Immature natural killer cell (primary cell): ENCODE measurements at places on chromosomes 1 and 21. TPM values are rescaled to one million over a fixed set of nuclear protein-coding genes. Genes with fewer than 3 reads are reported as not detected.

IRF6 gene
- polyA plus RNA-seq, result not detected

GRCh38 chr1:6246497-6247467, 2.8 kb downstream of the HES3 start:
- peak; percentile 74 for DNase-seq

- no peak for DNase-seq
Observed at GRCh38 chr1:180646093-180646492, 14.3 kb downstream of the XPR1 start.

DNA sequence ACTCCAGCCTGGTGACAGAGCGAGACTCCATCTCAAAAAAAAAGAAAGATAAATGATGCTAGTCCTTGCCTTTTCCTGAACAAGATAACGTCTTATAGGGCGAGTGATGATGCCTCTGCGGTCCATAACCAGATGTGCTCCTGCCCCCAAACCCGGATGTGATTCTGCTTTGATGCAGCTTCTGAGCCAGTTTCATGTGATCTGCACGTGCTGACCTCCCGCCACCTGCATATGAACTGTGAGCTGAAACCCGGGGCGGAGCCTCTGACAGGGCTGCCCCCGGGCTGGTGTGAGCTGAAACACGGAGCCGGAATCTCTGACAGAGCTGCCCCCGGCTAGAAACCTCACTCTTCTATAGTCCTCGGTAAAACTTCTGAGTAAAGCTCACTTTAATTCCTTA, 1.3 kb downstream of the KRTAP12-4 start:
- no peak for DNase-seq

MFSD2A gene
- 0.29 TPM for polyA plus RNA-seq

DNA sequence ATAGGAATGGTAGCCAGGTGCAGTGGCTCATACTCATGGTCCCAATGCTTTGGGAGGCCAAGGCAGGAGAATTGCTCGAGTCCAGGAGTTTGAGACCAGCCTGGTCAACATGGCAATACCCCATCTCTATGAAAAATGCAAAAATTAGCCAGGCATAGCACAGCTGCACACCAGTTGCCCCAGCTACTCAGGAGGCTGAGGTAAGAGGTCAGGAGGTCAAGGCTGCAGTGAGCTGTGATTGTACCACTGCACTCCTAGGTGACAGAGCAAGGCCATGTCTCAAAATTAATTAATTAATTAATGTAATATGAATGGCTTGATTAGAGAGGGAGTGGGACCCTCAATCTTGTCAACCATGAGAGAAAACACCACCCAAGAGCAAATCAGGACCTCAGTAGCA, 198.7 kb upstream of the DUSP10 start:
- no peak for DNase-seq

- no peak for DNase-seq
Observed at GRCh38 chr1:209513226-209513625, 70.3 kb upstream of the CAMK1G start.

CDC20 gene
- polyA plus RNA-seq, result 3.0 TPM

URB2 gene
- 1.5 TPM for polyA plus RNA-seq

- no peak for DNase-seq
Observed at GRCh38 chr1:178498896-178499675, 2.3 kb upstream of the CLEC20A start.

ATF6 gene
- 11.0 TPM for polyA plus RNA-seq

GRCh38 chr1:112991402-112992120, 35.6 kb upstream of the SLC16A1 start:
- no peak for DNase-seq

DNA sequence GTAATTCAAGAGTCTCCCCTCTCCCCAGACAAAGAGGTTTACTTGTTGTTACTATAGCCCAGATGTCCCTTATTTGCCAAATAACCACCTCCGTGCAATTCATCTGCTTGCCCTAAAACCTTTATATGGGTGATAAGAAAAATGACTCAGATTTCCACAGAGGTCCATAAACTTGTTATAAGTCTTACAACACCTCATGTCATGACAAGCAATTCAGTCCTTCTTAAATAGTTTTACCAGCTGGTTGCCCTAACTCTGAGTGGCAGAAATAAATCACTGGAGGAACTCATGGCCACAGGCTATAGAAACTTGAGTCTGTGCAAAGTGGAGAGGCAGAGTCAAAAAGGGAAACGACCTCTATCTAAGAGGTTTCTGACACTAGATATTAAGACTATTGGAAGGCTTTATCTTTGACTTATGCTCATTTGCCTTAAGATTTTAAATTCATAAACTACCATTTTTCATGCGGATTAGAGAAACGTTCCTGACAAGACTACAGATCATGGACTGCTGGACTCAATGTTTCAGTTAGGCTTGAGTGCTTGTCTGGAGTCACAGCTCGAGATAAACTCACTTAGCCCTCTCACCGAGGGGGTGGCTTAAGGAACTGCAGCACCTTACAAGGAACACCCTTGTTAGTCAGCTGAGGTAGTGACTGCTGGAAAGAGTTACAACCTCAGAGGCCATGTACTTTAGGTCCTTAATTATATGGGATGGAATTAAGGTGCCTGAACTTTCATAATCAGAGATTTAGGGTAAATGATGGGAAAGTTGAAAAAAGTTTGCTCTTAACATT, 662.5 kb upstream of the USP24 start:
- no peak for DNase-seq

CACNA1E gene
- not detected for polyA plus RNA-seq

- no peak for DNase-seq
Observed at GRCh38 chr1:12496154-12496961, 121.7 kb downstream of the DHRS3 start.

DNA sequence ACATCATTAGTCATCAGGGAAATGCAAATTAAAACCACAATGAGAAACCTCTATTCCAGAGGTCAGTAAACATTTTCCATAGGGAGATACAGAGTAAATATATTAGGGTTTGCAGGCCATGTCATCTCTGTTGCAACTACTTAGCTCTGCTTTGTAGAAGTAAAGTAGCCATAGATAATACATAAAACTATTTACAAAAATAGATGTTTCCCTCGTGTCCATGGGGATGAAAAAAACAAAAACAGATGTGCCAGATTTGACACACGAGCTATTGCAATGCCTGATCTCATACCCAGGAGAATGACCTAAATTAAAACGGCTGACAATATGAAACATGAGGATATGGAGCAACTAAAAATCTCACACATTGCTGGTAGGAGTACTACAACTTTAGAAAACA, 17.3 kb downstream of the LTN1 start:
- DNase-seq, result no peak

- DNase-seq, result no peak
Observed at GRCh38 chr1:82464362-82465001, 663.7 kb downstream of the ADGRL2 start.

DNA sequence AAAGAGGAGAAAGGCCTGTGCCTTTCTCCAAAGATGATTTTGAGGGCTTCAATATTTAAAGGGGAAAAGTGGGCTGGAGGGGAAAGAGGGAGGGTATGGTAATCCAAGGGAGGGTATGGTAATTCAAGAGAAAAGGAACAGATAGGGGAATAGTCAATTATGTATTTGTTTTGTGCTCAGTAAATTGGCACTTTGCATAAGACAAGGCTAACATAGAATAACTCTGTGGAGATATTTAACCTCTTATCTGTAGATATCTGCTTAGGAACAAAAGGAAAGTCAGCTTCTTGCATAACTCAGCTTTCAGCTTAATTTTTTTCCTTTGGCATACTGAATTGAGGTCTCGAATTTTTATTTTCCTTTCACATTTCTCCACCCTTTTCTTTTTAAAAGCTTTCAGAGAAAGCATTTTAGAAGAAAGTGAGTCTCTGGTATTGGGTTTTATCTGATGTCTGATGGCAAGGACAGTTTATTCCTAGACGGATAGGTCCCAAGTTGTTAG, 119.9 kb upstream of the F3 start:
- DNase-seq, result no peak

DNA sequence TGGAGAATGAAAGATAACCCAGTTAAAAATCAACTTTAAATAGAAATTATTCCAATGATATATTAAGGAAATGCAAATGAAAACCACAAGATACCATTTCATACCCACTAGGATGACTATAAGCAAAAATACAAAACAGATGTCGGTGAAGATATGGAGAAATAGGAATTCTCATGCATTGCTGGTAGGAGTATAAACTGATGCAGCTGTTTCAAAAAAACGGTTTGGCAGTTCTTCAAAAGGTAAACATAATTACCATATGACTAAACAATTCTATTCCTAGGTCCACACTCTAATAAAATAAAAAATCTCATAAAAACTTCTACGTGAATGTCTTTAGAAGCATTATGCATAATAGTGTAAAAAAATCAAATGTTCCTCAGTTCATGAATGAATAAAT, 763.3 kb upstream of the BRINP3 start:
- DNase-seq, result no peak

GRCh38 chr1:175197531-175197930, 5.0 kb upstream of the KIAA0040 start:
- no peak for DNase-seq

DNA sequence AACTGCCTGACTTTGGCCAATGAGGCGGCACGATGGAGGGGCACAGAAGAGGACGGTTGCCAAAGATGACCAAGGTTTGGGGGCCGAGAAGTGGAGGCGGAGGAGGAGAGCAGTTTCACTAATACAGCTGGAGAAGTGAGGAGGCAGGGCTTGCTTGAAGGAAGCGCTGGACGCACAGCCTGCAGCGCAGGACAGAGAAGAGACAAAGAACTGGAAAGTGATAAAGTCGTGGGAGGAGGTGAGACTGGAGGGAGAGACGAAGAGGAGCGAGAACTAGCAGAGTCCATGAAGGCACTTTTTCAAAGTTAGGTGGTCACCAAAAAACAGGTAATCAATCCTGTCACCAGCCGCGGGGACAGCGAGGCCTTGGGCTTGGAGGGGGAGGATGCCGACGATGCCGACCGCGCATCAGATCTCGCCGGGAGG, 771 bp downstream of the PACC1 start:
- DNase-seq, result no peak

DNA sequence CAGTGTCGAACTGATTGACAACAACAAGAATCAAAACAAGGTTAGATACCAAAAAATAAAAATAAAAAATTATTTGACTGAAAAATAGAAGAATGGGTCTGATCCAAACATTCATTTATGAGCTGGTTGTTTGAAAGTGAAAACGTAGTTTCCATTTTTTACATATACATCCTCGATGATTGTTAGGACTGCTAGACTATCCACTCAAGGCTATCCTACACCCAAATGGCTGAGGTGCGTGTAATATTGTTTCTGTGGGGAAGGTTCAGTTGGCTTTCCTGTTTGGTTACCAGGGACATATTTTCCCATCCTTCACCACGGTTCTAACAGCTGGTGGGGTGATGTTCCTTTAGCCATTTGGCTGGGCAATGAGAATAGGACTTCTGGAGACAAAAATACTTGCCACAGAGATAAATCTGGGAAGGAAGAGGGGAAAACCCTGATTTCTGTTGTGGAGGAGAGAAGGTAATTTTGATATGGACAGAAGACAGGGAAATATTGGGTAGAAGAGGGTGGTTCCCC, 66.3 kb downstream of the MAP3K7CL start:
- no peak for DNase-seq

ST6GALNAC5 gene
- not detected for polyA plus RNA-seq

PDC gene
- polyA plus RNA-seq, result not detected

DNA sequence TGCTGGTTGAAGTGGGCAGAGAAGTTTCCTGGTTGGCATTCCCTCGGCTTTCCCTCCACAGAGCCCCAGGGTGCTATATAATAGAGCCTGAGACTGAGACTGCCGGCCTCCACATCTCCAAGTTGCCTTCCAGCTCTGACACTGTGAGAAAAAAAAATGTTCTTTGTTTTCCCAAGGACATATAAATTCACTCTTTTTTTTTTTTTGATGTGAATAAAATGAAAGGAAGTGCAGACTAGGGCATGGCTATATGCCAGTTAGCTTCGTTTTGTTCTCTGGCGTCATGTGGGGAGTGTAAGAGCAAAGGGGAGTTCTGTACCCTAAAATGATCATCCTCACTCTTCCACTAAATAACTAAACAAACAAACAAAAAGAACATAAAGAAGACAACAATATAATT, 101.6 kb downstream of the TNFSF18 start:
- no peak for DNase-seq

NT5C1A gene
- polyA plus RNA-seq, result not detected

SCAF4 gene
- 33.3 TPM for polyA plus RNA-seq

DNA sequence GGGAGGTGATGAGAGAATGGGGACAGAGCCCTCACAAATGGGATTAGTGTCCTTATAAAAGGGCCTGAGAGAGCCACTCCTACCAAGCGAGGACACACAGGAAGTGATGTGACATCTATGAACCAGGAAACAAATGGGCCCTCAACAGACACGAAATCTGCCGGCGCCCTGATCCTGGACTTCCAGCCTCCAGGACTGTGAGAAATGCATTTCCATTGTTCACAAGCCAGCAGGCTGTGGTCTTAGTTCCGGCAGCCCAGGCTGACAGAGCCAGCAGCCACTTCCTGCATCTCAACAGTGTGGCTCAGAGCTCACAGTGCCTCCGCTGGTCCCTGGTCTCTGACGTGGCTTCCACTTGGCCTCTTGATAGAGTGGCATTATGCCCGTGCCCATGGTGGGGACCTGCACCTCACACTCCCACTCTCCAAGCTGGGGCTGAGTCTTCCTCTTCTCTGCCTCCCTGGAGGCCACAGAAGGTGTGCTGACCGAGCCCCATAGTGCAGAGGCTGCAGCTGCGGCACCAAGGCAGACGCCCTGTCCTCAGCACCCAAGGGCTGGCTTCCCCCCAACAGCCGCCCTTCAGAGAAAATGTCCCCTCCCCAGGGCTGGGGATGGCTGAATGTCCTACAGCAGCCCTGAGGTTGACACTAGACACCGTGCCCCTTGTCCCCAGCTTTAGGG, 44.9 kb downstream of the ACOT7 start:
- peak; percentile 76 for DNase-seq

- DNase-seq, result no peak
Observed at GRCh38 chr1:208045463-208046260, 134.7 kb upstream of the CD34 start.

DNA sequence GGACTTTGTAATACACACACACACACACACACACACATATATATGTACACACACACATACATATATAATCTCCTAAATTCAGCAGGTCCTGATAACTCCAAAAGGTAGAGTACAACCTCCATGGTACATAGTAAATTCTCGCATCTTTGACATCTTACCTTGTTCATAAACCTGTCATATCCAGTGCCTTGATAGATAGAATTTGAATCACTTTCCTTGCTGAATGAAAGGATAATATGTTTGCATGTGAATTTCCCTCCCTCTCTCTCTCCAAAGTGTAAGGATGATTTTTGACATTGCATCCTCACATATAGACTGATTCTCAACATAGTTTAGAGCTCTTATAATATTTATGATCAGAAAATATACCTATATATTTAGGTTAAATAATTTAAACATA, 567.1 kb upstream of the ADGRL2 start:
- DNase-seq, result no peak

DNA sequence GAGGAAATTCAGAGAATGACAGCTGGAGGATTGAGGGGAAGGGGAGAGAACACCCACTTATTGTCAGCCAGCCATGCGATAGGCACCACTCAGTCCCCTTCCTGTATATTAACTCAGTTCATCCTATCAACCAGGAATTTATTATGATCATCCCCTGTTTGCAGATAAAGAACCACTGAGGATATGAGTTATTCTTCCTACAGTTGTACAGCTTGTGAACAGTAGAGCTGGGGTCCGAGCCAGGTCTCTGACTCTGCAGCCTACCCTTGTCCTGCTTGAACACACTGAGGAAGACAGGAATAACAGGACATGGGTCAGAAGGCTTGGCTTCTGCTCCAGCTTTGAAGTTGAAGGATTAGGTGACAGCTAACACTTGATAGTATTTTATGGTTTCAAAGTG, 42.0 kb upstream of the SCMH1 start:
- DNase-seq, result no peak
